Effector memory CD4-positive, alpha-beta T cell (primary cell): ENCODE measurements at places on chromosomes 13 and 19.

- DNase-seq, result no peak
These were observed 2.7 kb downstream of the FFAR3 start for GRCh38 chr19:35360880-35361420.

DNA sequence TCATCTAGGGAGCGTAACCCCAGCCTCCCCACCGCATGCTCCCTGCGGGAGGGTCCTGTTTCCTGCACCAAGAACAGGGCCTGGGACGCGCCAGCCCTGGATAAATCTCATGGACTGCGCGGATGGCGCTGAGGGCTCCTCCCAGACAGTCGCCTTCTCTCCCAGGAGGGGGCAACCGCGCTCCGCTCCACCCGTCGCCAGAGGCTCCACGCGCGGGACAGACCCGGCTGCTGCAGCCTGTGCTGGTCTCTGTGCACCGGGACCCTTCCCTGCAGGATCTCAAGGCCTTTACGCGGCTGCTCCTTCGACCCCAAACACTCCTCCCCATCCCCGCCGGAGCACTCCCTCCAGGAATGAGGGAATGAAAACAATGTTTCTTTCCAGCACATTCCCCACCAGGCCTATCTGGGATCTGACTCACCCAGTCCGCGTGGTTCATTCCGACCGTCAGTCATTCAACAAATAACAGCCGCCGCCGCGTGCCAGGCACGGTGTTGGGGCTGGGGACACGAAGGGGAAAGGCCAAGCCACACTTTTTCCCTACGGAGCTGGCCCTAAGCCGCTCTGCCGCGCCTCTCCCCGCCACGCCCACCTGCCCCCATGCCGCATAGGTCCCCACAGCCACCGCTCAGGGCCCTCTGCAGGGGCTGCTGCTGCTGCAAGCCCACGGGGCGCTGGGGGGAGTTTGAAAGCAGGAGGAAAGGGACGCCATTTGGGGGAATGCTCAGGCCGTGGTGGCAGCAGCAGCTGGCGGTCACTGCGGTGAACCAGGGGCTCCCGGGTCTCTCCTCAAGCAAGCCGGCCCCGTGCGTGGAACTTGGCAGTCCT lies 6.0 kb downstream of the PNMA8B start:
- DNase-seq, result no peak

GRCh38 chr13:71499944-71500514 lies 367.0 kb downstream of the DACH1 start:
- no peak for DNase-seq

DNA sequence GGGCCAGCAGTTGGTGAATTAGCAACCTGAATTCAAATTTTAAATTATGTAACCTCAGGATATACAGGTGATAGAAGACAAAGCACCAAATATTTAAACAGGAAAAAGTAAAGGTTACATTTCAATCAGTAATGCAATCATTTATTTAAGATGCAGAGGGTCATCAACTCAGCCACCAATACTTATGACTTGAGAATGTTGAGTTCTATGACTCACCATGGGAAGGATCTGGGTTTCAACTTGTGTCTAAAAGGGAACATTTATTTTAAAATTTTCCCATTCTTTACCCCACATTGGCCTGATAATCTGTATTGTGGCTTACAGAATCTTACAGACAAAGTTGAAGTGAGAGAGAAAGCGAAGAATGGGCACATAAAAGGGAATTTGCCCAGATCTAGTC lies 418.0 kb downstream of the NDFIP2 start:
- DNase-seq, result no peak

GRCh38 chr19:38073841-38074685 lies 150.0 kb downstream of the DPF1 start:
- DNase-seq, result no peak

GRCh38 chr13:45120967-45121831 lies 889 bp downstream of the GTF2F2 start:
- DNase-seq, result no peak

DNA sequence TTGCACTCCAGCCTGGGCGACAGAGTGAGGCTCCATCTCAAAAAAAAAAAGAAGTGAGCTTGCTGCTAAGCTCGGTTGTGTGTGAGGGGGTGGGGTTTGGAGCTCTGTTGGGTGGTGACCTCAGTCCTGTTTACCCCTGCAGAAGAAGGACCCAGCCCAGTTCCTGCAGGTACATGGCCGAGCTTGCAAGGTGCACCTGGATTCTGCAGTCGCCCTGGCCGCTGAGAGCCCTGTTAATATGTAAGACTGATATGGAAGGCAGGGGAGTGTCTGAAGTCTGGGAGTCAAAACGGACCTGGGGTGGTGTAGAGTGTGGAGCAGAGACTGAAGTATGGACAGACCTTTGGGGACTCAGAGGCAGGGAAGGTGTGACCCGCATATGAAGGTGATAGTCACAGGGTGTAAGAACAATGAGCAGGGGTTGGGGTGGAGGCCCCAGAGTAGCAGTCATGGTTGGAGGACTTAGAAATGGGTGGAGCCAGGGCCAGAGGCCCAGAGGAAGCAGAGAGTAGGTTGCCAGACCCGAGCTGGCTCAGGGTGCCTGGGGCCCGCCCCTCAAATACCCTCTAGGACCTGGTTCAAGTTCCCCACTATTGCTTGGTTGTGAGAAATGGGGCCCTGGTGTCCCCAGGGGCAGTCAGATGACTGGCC lies 13.2 kb downstream of the CLASRP start:
- DNase-seq, result no peak

DNA sequence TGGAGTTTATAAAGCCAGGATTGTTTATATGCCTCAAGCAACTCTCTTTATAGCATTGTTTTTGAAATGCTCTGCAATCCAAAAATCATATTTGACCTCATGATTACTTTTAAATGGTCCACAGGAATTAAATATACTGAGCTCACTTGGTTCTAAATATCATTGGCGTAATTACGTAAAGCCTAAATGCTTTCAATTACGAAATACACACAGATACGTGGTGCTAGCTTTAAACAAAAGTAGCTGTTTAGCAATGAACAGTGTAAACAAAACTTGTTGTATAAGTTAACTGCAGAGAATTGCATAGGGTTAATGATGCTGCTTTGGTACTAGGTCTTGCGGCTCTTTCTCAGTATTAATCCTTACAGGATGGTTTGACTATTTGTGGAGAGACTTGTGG lies 346.6 kb downstream of the COG6 start:
- DNase-seq, result no peak

DNA sequence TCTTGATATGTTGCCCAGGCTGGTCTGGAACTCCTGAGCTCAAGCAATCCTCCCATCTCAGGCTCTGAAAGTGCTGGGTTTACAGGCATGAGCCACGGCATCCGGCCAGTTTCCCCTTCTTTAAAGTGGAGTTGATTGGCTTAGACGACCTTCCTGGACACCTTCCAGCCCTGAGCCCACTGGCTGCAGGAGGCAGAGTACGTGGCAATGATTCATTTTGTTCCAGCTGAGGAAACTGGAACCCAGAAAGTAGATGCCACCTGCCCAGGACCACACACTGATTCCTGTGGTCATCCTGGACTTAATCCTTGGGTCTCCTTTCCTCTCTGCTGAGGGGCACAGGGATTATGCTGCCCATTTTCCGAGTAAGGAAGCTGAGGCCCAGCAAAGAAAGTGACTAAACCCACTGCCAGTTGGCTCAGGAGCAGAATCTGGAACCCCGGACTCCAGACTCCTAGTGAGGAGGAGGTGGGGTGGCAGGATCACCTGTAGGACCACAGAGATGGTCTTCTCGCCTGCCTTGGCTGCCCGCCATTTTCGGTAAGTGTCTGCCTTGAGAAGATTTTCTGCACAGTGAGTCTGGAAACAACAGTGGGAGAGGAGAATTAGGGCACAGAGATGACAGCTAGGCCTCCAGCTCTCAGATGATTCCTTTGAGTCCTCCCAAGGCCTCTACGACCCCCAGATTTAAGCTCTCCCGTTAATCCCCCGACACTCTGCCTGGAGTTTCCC lies 737 bp downstream of the XRCC1 start:
- no peak for DNase-seq

DNA sequence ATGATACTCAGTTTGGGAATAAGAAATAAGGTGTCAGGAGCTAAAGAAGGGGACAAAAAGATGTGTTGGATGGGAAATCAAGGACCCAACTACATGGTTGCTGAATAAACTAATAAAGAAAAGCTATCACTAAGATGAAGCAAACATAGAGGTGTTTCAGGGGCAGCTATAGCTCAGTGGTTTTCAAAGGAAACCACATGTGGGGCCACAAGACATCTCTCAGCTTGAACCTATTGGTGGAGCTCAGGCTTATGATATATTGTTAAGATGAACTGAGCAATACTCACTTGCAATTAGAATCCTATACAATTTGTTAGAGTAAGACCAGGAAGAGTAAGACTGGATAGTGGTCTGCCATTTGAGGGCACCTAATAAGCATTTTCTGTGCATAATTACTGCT lies 45.1 kb upstream of the SPRY2 start:
- DNase-seq, result no peak
